ENCODE measurements at places on chromosomes 11 and 22. TPM values are rescaled to one million over a fixed set of nuclear protein-coding genes. Genes with fewer than 3 reads are reported as not detected.

DNA sequence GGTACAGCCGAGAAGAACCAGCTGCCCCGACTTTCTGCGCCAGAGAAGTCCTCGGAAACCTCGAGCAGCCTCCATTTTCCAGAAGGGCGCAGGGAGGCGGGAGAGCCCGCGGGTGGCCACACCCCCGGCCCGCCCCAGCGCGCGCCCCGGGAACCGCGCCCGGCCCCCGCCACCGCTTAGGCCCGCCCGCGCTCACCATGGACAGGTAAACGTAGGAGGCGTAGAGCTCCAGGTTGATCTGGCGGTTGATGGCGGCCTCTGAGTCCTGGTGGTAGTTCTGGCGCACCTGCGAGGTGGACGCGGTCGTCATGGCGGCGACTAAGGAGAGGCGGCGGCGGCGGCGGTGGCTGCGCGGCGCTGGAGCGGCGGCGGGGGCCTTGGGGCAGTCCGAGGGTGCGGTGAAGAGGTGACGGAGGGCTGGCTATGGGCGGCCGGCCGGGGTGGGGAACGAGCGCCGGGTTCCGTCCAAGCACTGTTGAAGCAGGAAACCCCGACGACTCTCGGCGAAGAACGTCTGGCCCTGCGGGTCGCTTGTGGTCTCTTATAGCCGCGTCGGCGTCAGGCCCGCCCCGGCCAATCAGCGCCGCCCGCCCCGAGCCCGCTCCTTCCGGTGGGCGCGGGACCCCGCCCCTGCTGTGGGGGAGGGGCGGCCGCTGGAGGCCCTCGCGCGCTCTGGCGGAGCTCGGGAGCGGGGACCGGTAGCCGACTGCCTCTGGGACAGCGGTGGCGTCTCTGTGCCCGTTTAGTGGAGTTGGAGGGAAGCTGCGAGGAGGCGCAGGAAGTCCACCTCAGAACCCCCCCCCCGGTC is at the start of gene FTH1:
Gene FTH1 (minus strand): TSS at position 519 of the 808 bp plus-strand sequence. CDS start 209 bp downstream, at position 310.
- H3K4me3 ChIP-seq: peak within 1 kb of the TSS; percentile 92
- H3K27ac ChIP-seq: peak within 1 kb of the TSS; percentile 91
- H3K36me3 ChIP-seq: peaks cover 22% of the 10 kb centered on the region
- no peaks in the 10 kb centered on the region for H3K27me3 ChIP-seq
- DNase-seq: peak; percentile 95

DNA sequence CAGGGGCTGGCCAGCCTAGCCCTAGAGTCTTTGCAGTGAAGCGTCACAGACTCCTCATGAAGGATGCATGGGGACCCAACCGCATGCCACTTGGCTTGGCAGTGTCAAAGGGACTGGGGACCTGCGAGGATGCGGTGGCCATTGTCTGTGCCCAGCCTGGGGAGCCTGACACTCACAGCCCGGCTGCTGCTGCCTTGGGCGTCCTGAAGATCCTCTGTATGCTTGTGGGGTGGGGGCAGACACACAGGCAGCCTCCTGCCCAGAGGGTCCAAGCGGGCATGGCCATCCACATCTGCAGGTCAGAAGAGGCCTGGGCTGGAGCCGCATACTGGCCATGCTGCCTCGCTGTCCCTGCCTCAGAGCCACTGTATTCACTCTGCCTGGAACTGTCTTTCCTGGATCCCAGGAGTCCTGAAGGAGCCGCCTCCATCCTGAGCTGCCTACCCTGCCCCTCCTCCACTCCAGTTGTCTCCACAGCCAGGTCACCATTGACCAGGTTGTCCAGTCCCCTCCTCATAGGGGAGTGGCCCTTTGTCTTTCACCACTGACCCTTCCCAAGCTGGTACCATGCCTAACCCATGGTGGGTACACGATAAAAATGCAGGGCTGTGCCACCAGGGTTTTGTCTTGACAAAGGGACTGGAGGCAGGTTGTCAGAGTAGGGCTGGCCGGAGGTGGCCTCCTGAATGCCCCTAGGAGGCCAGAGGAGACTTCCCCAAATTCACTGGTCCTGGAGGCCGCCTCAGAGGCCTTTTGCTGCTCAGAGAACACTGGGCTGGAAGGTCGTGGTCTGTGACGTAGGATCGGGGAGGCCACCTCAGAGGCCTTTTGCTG is 107.0 kb downstream of the KCNQ1OT1 start:
- H3K27ac ChIP-seq: no peak overlapping the region
- peaks cover 5% of the 10 kb centered on the region for H3K27me3 ChIP-seq
- no peak for DNase-seq
- H3K4me1 ChIP-seq: no peaks in the 10 kb centered on the region
- H3K36me3 ChIP-seq: no peaks in the 10 kb centered on the region

- H3K36me3 ChIP-seq: no peaks in the 10 kb centered on the region
- no peak for DNase-seq
- no peaks in the 10 kb centered on the region for H3K27me3 ChIP-seq
- no peak overlapping the region for H3K4me3 ChIP-seq
Observed at GRCh38 chr22:45783021-45783420, 111.4 kb downstream of the ATXN10 start.

DNA sequence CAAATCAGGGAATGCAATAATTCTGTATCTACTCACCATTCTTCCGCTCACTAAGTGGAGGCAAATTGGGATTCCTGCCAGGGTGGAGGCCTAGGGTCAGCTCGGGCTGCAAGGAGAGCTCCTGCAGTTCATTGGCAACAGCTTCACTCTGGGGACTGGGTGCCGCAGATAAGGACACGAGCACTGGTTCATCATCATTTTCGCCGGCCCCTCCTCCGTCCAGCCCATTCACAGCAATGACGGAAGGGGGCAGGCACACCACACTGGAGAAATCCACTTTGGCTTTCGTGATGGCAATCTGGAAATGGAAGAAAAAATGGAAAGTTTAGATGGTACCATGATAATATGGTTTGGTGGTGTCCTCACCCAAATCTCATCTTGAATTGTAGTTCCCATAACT is 84.4 kb downstream of the MRTFA start:
- DNase-seq: peak; percentile 39
- no peaks in the 10 kb centered on the region for H3K27me3 ChIP-seq
- no peak overlapping the region for H3K4me3 ChIP-seq
- H3K36me3 ChIP-seq: peaks cover 10% of the 10 kb centered on the region
- peaks cover 11% of the 10 kb centered on the region for H3K4me1 ChIP-seq

DNA sequence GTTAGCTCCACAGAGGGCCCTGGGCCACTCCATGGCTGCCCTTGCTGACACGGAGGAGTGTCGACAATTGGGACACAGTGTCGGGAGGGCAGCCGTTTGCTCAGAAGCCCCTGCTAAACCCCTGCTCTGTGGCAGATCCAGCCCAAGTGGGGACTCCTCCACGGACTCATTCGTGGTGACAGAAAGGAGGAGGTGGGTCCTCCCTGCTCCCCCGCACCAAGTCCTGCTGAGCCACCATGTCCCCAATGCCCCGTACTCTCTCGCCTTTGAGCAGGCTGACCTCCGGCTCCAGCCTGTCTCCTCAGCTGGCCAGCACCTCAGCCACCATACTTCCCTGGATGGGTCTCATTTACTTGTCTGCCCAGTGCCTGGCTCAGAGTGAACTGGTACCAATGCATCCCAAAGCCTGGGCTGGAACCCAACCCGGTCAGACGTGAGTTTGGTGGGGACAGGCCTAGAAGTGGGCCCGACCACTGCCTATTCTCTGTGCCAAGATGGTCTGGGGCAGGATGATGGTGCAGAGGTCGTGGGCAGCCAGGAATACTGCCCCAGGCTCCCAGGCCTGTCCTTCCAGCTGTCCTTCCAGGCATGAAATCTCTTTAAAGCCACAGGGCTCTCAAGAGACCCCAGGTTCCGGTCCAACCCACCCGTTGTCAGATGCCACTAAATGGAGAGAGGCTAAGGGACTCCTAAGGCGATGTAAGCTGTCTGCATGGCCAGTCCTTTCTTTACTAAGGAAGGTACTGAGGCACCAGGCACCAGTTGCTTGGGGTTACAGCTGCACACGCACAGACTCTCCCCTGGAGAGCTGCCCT is 4.3 kb downstream of the CBX6 start:
- H3K4me1 ChIP-seq: peaks cover 9% of the 10 kb centered on the region
- no peak overlapping the region for H3K4me3 ChIP-seq
- peak overlapping the region; percentile 69 for H3K27ac ChIP-seq
- H3K36me3 ChIP-seq: peaks cover 5% of the 10 kb centered on the region

- H3K27me3 ChIP-seq: no peaks in the 10 kb centered on the region
- H3K36me3 ChIP-seq: no peaks in the 10 kb centered on the region
- DNase-seq: no peak
- no peak overlapping the region for H3K4me3 ChIP-seq
- no peaks in the 10 kb centered on the region for H3K4me1 ChIP-seq
Observed at GRCh38 chr22:30712094-30712493, 17.4 kb downstream of the OSBP2 start.

DNA sequence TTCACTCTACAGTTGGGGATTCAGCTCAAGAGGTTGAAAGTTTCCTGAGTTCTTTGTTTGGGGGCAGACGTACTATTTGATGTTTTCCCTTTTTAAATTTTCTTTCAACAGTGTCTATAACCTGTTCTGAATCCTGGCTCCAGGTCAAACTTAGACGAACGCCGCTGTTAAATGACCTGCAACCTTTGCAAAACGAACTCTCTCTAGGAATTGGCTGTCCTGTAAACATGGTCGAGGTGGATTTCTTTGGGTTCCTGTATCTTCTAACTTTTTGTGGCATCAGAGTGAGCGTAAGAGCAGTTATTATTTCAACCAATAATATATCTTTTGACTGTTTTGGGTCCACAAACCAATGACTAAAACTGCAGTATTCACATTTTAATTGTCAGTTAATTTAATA is 1.6 kb downstream of the OOSP4A start:
- peaks cover 42% of the 10 kb centered on the region for H3K4me1 ChIP-seq
- no peak for DNase-seq
- H3K27ac ChIP-seq: no peak overlapping the region

The ARHGAP8 gene
- 1.3 TPM for total RNA-seq

- H3K36me3 ChIP-seq: no peaks in the 10 kb centered on the region
- H3K27ac ChIP-seq: no peak overlapping the region
- no peak overlapping the region for H3K4me3 ChIP-seq
- H3K27me3 ChIP-seq: no peaks in the 10 kb centered on the region
- DNase-seq: no peak
Observed at GRCh38 chr11:69533296-69534165, 52.1 kb downstream of the LINC01488 start.

DNA sequence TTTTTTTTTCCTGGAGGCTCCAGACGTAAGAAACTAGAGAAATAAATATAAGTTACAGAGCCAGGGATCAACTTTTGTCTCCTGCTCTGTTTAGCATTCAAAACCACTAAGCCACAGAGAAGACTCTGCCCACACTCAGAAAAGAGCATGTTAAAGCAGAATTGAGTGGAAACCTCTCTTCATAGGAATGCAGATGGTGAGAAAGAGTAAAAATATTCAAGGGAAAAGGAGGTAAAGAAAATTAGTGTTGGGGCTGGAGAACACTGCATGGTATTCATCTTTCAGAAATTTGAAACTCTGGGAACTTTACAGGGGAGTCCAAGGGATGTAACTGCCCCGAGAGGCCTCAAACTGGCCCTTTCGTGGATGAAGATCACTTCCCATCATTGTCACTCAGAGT is 65.1 kb downstream of the CLMP start:
- H3K27me3 ChIP-seq: no peaks in the 10 kb centered on the region
- DNase-seq: no peak
- H3K4me3 ChIP-seq: no peak overlapping the region
- no peak overlapping the region for H3K27ac ChIP-seq
- H3K36me3 ChIP-seq: no peaks in the 10 kb centered on the region
- no peaks in the 10 kb centered on the region for H3K4me1 ChIP-seq

The BTG4 gene
- not detected for total RNA-seq

The TMPRSS5 gene
- total RNA-seq: 0.21 TPM

DNA sequence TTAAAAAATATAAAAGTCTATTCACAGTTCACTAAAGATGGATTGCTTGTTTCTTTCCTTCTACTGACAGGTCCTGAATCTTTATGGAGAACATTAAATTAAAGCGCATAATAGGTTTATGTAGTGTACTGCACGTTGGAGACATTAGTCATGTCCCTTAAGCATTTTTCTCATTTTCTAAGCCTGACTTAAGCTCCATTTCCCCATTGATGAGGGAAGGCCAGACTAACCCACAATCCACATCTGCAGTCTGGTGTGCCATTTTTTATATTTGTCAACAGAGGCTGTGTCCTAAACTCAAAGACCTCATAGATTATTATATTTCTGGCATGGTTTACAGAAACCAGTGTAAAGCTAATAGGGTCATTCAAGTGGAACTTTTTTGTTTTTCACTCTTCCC is 39.9 kb downstream of the CADM1 start:
- DNase-seq: no peak
- H3K36me3 ChIP-seq: no peaks in the 10 kb centered on the region
- H3K4me1 ChIP-seq: peaks cover 17% of the 10 kb centered on the region

DNA sequence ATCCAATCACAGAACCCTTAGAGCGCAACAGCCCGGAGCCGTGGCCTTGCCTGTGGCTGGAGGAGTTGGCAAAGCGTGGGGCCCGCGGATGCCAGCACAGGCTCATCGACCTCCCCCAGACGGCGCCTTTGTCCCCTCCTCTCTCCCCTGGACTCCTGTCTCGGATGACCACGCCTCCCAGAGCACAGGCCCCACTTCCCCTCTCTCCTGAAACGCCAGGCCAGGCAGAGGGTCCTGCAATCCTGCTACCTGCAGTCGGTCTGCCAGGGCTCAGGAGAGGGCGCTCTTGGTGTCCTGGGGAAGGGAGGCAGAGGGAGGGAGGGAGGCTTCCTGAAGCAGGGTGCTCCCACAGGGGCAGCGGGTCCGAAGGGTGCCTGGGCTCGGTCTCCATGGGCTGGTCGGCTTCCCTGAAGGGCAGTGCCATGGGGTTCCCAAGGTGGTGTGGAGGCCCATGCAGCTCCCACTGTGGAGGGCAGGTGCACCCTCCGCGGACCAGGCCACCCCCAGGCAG is 16.6 kb upstream of the TTLL12 start:
- peaks cover 6% of the 10 kb centered on the region for H3K4me1 ChIP-seq
- H3K27ac ChIP-seq: no peak overlapping the region
- H3K27me3 ChIP-seq: no peaks in the 10 kb centered on the region
- H3K36me3 ChIP-seq: no peaks in the 10 kb centered on the region
- no peak overlapping the region for H3K4me3 ChIP-seq
- peak; percentile 46 for DNase-seq

GRCh38 chr11:15772981-15773380 is 583.4 kb downstream of the SOX6 start:
- H3K27ac ChIP-seq: no peak overlapping the region
- no peaks in the 10 kb centered on the region for H3K4me1 ChIP-seq
- no peak overlapping the region for H3K4me3 ChIP-seq
- H3K36me3 ChIP-seq: no peaks in the 10 kb centered on the region
- no peaks in the 10 kb centered on the region for H3K27me3 ChIP-seq

Data from cardiac muscle cell (in vitro differentiated cells and primary cell).